ENCODE measurements at places on chromosomes 11 and 22.

DNA sequence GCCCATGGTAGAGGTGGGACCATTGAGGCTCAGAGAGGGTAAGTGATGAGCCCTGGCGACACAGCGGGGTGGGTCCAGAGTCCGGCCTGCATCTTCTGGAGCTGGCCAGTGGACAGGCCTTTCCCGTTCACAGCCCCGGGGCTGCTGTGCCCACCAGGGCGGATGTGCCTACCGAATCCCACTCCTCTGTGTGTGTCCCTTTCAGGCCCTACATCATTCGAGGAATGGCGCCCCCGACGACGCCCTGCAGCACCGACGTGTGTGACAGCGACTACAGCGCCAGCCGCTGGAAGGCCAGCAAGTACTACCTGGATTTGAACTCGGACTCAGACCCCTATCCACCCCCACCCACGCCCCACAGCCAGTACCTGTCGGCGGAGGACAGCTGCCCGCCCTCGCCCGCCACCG is 11.9 kb upstream of the PPP6R3 start:
- DNase-seq = no peak

- peak; percentile 64 for DNase-seq
Measured at GRCh38 chr11:69080257-69080995, 31.7 kb downstream of the TPCN2 start.

DNA sequence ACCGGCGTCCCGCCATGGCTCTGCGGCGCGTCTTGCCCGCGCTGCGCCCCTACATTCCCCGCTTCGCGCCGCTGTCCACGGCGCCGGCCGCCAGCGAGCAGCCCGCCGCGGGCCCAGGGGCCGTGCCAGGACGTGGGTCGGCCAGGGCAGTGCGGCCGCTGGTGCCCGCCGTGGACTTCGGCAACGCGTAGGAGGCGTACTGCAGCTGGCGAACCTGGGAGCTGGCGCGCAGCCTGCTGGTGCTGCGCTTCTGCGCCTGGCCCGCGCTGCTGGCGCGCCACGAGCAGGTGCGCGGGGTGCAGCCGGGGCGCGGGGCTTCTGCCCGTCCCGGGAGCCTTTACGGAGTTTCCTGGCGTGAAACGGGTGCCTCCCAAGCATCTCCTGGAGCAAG is 20.1 kb downstream of the DGCR6L start:
- peak; percentile 44 for DNase-seq

GRCh38 chr11:119935349-119935925 is 202.5 kb downstream of the TRIM29 start:
- DNase-seq = no peak

DNA sequence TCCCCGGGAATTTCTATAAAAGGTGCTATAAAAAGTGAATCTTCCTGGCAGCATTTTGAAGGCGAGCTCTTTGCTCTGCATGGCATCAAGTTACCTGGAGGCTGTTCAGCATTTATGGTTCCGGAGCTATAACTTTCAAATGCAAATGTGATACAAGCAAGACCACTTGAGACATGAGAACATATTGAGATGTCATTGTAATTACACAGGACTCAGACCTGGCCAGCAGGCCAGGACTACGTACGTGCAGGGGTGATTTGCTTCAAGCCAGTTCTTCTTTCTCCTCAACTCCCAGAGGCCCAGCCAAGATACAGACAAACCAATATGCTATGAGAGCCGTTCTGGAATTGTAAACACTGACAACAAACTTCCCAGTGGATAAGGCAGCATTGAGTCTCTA is 227.4 kb upstream of the FAT3 start:
- DNase-seq = no peak

DNA sequence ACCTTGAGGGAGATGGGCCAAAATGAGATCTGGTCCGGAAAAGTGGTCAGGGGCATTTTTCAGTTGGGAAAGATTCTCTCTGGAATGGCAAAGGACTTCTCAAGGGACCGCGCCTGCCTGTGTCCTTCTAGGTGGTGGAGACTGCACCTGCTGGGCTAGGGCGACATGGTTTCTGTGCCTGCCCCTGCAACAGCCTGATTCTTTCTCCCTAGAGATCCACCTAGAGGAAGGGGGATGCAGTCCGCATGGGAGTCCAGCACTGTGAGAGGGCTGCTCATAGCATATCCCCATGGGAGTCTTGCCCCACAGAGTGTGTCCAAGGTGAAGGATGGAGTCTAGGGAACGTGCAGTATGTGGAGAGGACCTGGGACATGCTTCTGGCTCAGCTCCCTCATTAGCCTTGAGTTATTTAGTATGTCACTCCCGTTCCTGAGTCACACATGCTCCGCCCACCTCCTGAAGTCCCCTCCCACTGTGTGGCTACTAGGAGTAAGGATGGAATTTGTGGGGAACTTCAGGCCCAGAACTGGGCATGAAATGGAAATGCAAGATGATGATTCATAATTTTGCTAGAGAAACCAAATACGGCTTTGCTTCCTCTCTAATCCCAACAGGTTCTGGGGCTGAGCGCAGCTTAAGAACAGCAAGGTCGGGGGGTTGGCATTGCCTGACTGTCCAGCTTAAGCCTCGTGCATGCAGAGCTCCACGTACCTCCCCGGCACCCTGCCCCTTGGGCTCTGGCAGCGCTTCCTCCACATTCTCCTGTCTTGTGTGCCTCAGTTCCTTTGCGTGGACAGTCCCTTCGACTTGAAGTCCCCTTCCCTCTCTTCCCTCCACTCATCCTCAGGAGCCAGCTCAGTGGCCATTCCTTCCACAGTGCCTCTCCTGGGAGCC is 35.0 kb downstream of the GRIK4 start:
- no peak for DNase-seq

DNA sequence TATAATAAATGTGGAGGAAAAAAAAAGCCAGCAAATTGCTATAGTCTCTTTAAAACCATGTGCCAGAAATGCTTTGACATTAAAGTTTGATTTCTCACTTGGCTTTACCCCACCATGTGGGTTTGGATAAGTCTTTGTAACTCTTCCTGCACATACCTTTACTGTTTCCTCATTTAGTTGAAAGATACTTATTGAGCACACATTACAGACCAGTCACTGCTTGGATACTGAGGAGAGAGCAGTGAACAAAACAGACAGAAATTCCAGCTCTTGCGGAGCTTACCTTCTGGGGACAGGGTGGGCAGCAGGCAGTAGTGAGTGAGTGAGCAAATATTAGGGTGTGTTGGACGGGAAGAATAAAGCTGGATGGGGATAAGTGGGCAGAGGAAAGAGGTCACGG is 13.7 kb downstream of the PACS1 start:
- DNase-seq = no peak

DNA sequence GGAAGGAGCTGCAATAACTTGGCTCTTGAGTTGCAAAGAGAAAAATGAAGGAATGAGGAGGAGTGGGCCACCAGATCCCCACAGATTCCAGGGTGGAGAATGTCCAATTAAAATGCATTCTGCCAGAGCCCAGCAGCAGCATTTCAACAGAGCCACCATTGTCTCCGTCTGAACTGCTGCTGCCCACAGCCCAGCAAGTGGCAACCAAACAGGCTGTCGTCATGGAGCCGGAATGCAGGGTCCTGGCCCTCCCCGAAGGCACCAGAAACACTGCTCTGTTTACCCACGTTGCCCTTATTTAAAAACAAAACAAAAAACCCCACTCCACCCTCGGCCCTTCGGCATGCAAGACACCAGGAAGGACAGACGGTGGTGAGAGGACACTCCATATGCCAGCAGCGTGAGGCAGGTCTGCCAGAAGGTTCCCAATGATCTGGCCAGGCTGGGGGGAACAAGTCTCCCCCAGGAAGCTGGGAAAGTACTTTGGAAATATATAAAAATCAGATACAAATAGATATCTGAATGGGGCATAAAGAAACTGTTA is 32.5 kb downstream of the PLEKHA7 start:
- DNase-seq = no peak

DNA sequence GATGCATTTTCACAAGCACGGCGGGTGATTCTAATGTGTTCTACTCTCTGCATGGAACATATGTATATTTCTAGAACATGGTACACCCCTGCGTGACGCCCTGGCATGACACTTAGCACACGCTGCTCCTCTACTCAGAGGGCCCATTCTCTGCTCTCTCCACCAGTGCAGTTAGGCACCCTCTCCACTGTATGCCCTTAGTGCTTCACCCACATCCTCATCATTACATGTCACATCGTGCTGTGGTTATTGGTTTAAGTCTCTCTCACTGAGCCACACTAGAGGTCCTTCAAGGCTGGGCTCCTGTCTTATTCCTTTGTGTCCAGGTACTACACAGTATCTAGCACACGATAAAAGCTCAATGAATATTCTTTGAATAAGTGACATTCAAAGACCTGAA is 16.7 kb downstream of the TMPRSS13 start:
- no peak for DNase-seq

DNA sequence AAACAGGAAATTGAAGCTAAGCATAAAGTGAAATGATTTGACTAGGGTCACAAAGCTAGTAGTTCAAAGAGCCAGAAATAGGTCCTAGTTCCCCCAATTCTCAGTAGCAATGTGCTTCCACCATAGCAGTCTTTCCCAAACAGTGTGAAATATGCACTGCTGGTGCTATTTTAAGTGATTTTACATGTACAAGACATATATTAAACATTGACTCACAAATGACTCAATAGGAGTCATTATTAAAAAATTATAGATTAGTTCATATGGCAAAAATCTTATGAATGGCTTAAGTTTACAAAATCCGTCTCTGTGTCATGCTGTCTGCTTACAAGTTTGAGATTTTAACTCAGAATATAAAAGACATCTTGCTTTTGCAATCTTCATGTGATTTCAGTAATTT is 21.4 kb downstream of the KIF18A start:
- DNase-seq = no peak

GRCh38 chr11:8325591-8326304 is 62.1 kb upstream of the LMO1 start:
- DNase-seq = no peak

DNA sequence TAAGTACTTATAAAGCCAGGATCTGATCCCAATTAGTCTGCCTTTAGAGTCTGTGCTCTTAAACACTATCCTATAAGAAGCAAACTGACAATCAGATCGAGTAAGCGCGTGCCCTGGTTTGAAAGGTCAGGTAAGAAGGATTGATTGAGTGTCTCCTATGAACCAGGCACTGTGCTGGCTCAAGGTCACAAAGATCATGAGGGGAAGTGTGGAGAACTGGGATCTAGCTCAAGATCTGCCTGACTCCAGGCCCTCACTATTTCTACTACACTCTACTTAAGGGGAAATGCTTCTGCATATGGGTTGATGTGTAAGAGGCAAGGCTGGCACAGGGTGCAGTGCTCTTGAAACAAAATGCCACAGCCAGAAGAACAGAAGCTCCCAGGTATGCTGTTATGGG is 77.0 kb downstream of the ME3 start:
- no peak for DNase-seq

GRCh38 chr22:32700191-32700882 is 101.2 kb upstream of the TIMP3 start:
- DNase-seq = no peak

DNA sequence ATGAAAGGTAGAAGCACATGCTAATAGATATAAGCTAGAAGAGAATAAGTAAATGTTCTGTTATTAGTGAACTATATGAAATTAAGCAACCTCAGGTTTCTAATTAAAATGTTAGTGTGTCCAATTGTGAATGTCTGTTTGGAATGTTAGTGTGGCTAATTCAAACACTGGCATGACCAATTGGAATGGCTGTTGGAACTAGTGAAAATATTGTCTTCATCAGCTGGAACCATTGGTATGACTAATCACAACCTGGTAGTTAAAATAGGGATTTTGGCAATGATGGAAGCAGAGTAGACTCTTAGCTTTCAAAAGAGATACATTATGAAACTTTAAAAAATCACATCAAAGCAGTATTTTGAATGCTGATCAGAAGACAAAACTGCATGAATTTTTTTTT is 66.8 kb downstream of the CYB5R2 start:
- DNase-seq = no peak

DNA sequence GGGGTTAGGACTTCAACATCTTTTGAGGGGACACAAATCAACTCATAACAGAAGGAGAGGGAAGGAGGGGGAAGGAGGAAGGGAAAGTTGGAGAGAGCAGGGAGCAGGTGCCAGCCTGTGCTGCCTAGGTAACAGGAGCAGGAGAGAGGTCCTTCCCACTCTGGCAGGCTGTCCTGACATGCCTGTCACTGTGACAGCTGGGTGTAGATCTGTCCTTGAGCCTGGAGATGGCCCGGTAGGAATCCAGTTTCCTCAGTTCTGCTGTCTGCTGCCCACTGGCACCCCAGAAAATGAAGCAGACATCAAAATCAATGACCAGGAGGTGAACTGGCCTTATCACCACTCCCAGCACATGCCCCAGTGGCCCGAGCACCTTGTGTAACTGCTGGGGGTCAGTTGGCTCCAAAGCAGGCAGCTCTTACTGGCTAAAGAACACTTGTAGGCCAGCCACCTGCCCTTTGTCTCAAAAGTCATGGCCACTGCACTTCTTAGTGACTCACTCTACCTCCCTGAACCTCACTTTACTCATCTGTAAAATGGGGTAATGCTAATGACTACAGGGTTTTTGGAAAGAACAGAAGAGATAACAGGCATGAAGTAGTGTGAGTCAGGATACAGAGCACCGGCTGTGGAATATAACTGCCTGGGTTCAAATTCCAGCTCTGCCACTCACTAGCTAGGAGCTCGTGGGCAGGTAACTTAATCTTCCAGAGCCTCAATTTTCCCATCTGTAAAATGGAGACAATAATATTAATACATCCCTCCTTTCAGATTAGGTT is 8.0 kb upstream of the TSPAN18 start:
- no peak for DNase-seq

DNA sequence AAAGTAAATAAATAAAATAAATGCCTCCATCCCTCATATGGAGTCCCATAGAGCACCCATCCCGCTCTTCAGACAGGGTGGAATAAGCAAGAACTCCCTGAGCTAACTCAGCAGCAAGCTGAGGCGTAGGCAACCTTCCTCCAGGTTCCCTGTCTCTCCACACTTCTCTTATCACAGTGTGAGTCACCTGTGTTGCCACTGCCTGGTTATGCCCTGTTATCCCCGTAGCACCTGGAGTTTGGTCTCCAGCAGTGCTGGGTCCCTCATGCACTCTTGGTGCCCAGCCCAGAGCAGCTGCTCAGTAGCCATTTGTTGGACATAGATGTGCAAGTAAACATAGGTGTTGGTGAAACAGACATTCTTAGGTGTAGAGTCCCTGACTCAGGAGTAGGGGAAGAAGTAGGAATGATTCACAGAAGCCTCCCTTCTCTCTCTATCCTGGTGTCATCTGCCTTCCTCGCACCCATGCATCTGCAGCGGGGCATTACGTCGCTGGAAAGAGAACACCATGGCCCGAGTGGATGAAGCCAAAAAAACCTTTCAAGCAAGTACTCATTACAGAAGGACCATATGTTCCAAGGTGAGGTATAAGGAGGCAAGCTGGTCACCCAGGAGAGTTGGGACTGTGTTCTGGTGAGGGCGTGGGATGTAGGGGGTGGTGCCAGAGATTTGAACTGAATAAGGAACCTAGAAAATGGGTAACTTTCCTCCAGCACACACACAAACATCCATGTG is 56.0 kb downstream of the PISD start:
- DNase-seq = no peak

GRCh38 chr11:64444838-64445441 is 86.0 kb downstream of the RPS6KA4 start:
- no peak for DNase-seq

GRCh38 chr11:103537904-103538502 is 428.8 kb downstream of the DYNC2H1 start:
- peak; percentile 10 for DNase-seq

- no peak for DNase-seq
Measured at GRCh38 chr22:26566994-26567393, 22.9 kb downstream of the TPST2 start.

Data from hematopoietic multipotent progenitor cell (in vitro differentiated cells).